ENCODE measurements at places on chromosomes 11 and 22.
A peak's percentile ranks its signal among the peaks of the same experiment; 100 is the strongest.

DNA sequence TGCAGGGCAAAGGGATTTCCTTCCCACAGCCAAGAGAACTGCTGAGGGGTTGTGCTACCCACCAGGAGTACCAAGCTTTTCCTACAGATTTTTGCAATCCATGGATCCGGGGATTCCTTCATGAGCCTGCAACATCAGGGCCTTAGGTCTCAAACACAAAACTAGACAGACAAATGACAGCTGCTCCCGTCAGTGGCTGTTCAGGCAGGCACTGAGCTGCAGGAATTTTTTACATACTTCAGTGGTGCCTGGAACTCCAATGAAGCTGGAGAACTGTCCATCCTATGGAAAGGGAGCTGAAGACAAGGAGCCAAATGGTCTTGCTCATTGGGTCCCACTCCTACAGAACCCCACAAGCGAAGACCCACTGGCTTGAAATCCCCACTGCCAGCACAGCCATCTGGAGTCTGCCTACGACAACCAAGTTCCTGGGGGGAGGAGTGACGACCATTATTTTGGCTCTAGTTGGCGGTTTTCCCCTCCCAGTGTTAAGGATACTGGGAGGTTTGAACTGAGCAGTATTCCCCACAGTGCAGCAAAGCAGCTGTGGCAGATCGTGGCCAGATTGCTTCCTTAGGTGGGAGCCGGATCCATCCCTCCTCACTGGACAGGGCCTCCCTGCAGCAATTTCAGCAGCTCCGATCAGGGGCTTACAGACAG is 157.7 kb upstream of the TMEM45B start:
- DNase-seq = no peak

GRCh38 chr22:32771756-32772155 is 29.7 kb upstream of the TIMP3 start:
- no peak for DNase-seq

DNA sequence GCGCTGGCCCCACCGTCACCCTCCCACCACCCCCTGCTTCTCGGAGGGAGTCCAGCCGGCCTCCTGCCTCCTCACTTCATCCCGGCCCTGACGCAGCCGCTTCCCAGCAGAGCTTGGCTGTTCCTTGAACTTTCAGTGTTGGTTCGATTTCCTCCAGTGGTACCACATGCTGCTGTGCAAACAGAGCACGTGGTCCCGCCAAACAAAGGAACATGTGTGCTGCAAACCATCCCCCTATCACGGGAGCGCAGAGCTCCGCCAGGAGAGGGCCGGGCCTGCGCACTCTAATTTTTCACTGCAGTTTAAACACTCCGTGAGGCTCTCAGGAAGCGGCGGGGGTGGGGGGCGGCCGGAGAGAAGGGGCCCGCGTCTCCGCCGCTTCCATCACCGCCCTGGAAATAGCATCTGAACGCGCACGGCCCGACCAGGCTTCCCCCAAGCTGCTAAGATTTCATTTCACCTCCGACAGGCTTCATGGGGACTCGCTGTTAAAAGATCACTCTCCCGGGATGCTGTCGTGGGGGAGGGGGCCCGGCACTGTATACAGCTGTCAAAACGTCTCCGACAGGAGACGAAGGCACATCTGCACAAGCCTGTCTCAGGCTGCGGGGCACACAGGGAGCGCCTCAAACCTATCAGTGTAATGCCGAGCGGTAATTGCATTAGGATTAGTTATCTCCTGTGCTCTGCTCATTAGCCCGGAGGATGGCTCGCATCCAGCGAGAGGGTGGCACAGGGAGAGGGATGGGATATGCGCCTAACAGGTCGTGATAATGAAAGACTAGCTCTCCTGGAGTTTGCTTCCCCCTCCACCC is 269.9 kb upstream of the SORL1-AS1 start:
- DNase-seq = peak; percentile 97

GRCh38 chr11:93196816-93197379 is 893 bp downstream of the SLC36A4 start:
- DNase-seq = no peak

DNA sequence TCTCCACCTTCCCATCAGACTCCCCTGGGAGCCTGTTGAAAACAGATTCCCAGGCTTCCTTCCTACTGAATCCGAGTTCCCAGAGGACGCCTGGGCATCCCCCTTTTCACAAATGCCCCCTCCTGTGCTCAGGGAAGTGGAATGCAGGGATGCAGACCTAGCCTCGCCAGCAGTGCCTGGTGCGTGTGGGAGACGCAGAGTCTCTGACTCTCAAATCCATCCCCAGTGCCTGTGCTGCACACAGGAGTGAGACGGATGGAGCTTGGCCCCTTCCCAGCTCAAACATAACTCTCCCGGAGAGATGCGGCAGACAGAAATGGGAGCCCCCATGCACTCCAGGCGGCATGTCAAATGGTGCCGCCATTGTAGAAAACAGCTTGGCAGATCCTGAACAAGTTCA is 62.6 kb downstream of the CTTN start:
- DNase-seq = no peak

GRCh38 chr11:95565724-95566141 is 223.8 kb downstream of the FAM76B start:
- DNase-seq = peak; percentile 43

DNA sequence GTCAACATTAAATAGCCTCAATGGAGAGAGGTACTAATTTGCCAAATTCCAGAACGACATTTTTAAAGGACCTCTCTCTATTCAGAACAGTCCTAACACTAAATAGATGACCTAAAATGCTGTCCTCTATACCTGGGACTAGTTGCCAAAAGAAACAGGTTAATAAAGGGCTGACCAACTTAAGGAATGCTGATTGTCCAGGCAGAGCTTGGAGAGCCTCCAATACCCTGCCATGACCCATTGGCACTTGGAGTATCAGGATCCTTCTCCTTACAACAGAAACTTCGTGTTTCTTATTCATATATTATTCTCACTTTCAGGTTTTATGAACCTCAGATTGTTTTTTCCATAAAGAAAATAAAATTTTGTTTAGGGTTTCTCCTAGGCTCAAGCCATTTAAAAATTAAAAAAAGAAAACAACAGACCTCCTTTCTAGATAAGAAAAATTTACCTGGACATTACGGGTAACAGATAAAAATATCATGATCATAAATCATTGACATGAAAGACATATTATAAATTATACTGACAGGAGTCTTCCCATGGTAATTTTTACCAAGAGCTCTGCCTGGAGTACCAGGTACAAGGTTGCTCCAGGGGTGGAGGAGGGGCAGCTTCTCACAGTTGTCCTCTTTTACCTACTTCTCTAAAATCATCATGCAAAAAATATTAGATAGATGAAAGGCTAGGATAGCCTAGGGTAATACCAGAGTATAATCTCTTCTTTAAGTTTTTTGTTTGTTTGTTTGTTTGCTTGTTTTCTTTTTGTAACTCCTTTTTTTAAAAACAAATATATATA is 2.0 kb downstream of the LRRC4C start:
- DNase-seq = no peak

- DNase-seq = no peak
These were observed 2350.4 kb upstream of the RAG2 start for GRCh38 chr11:38948392-38948791.

GRCh38 chr22:50114221-50115021 is 24.6 kb downstream of the MOV10L1 start:
- DNase-seq = peak; percentile 69

GRCh38 chr11:26909515-26909914 is 84.4 kb upstream of the FIBIN start:
- no peak for DNase-seq

GRCh38 chr11:96388891-96389719 is 607 bp downstream of the CCDC82 start:
- DNase-seq = peak; percentile 94

DNA sequence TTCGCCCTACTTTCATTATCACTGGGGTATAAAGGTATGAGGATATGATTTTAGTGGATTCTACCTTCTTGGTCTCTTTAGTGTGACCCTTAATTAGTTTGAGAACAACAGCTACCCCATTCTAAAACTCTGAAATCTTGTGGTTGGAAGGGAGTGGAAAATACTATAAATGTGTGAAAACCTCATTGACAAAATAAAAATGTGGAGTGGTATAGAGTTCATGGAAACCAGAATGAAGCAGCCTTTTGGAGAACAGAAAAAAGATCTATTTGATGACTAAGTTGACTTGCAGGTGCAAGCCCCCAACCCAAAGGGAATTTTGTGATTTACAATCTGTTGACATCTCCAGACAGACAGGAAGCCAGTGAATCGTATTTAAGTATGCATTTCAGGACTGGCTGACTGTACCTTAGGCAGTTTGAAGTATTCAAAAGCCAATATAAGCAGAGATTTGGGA is 75.8 kb downstream of the GAS2 start:
- no peak for DNase-seq

DNA sequence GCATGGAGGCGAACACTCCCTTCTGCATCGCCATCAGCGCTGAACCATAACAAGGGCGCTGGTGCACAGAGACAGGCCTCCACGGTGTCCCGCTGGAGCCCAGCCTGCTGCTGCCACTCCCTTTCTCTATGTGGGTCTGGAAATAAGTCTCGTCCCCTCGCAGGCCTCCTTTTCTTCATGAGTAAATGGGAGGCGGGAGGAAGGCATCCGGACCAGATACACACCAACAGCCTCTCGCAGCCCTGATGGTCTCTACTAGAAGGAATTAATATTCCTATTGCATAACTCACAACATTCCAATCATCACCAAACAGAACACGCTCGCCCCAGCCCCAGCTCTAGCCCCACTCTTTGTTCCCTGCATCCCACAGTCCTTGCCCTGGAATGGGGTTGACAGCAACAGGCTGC is 14.9 kb downstream of the RASD2 start:
- DNase-seq = peak; percentile 60

- DNase-seq = no peak
These were observed 8.4 kb upstream of the ALG8 start for GRCh38 chr11:78147807-78148206.

GRCh38 chr11:33413301-33413700 is 156.1 kb downstream of the HIPK3 start:
- peak; percentile 12 for DNase-seq

DNA sequence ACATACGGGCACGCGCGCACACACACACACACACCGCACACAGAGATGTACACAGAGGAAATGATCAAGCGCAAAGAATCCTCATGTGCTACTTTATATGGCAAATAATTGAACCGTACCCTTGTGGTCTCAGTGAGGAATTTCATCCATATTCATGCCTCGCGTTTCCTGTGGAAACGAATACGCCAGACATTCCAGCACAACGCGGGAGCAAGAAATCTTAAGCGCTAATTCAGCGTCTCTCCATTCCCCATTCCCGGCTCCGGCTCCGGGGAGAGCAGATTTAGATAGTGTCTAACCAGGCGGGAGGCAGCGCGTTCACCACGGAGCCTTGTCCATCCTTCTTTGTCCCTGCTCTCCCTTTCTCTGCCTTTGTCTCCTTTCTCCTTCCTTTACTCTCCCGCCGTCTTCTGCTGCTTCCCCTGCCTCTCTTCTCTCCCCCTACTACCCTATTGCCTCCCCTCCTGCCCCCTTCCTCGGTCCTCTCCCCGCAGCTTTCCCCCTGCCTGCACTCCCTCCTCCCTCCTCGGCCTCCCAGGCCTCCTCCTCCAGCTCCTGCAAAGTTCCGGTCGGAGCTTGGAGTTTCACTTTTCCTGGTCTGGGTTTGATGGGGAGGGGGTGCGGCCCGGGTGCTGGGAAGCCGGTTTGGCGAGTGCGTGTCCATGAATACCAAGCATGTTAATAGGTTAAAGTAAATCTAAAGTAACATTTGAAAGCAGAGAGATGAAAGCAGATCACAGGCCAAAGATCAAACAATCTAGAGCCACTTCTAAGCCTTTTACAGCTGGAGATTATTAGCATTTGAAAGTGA is 579.3 kb downstream of the BUD13 start:
- DNase-seq = peak; percentile 89

- DNase-seq = no peak
These were observed 3.6 kb downstream of the CCDC85B start for GRCh38 chr11:65894034-65894591.

GRCh38 chr11:101553891-101554292 is 29.9 kb downstream of the TRPC6 start:
- no peak for DNase-seq

GRCh38 chr11:7489376-7489775 is 4.1 kb downstream of the OLFML1 start:
- DNase-seq = no peak

DNA sequence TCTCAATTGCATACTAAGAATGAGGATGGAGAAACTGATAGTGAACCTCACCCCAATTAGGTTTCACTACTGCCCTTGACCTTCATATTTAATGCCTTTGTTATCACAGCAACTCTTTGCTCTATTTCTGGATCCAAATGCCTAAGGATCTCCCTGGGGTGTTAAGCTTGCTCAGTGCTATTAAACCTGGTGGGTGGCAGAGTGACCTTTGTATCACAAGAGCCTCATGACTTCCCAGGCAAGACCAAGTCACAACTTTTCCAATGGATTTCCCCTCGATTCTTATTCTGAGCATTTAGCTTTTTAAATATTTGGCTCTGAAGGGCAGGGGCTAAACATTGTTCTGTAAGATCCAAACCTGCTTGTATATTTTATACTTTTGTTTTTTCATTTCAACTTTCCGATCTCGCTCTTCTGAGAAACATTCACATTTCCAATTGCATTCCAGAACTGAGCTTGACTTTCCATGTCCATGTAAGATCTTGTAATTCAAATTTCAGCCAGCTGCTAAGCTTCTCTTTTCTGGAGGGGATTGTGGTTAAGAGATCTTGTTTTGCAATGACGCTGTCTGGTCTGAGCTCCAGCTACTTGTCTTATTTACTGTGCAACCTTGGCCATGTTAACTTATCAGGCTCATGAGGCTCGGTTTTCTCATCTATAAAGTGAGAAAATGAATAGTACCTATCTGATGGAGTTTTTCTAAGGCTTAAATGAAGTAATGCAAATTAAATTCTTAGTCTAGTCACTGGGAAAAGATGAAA is 6.4 kb upstream of the EHF start:
- DNase-seq = no peak
